Activated CD8-positive, alpha-beta T cell treated with anti-CD3 and anti-CD28 coated beads, Interleukin-2, amount 10 ng/mL, durations not matched to agents 7 days and 5 days (primary cell): ENCODE measurements at places on chromosomes 6 and 20. TPM values are rescaled to one million over a fixed set of nuclear protein-coding genes. Genes with fewer than 3 reads are reported as not detected.
A peak's percentile ranks its signal among the peaks of the same experiment; 100 is the strongest.

Gene SAMHD1
- 346 TPM for total RNA-seq

Gene GJE1
- total RNA-seq, result not detected

Gene MYB
- 7.5 TPM for total RNA-seq

Gene GINM1
- 17.8 TPM for total RNA-seq

Gene ABHD16B
- not detected for total RNA-seq

Gene PHACTR3
- total RNA-seq, result not detected

- H3K4me3 ChIP-seq, result no peak overlapping the region
- H3K4me1 ChIP-seq, result peaks cover 22% of the 10 kb centered on the region
- no peaks in the 10 kb centered on the region for H3K27me3 ChIP-seq
- H3K36me3 ChIP-seq, result no peaks in the 10 kb centered on the region
- no peak for DNase-seq
Measured at GRCh38 chr20:20732641-20733040, 20.2 kb upstream of the RALGAPA2 start.

- no peak for DNase-seq
- no peaks in the 10 kb centered on the region for H3K36me3 ChIP-seq
- no peaks in the 10 kb centered on the region for H3K4me1 ChIP-seq
Measured at GRCh38 chr6:88361754-88362153, 195.6 kb upstream of the CNR1 start.

- H3K27ac ChIP-seq, result no peak overlapping the region
- H3K36me3 ChIP-seq, result no peaks in the 10 kb centered on the region
- no peaks in the 10 kb centered on the region for H3K27me3 ChIP-seq
- H3K4me1 ChIP-seq, result no peaks in the 10 kb centered on the region
- no peak for DNase-seq
- H3K4me3 ChIP-seq, result no peak overlapping the region
Measured at GRCh38 chr20:10917826-10918225, 244.0 kb upstream of the JAG1 start.

DNA sequence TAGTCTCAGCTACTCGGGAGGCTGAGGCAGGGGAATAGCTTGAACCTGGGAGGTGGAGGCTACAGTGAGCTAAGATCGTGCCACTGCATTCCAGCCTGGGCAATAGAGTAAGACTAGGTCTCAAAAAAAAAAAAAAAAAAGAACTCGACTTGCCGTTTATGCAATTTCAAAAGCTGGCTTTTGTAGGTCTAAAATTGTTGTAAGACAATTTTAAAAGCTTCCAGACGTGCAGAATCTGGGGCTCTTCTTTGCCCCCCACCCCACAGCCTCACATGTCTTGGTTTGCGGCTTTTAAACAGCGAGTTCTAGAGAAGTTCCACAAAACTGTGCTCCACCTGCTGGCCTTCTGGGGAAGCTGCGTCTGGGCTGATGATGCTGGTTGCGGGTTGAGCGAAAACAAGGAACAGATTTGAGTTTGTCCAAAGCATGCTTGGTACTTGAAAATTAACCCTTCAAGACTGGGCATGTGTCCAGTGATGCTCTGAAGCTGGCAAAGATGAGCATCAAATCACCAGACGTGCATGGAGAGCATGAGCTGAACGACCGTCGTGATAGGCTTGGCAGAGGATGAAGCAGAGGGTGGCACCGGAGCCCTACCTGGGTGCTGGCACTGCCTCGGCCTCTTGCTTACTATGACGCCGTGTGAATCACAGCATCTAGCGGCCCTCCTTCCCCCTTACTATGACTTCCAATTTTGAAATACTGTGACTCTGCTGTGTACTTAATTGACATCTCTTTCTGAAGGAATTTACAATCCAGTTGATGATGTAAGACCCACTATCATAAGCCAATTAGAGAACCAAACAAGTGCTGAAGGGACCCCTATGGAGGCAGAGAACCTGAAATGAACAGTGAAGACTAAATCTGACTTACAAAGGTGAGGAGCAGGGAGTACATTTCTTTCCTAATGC is 171.4 kb downstream of the GMPR start:
- H3K36me3 ChIP-seq, result peaks cover 9% of the 10 kb centered on the region
- H3K27me3 ChIP-seq, result no peaks in the 10 kb centered on the region
- H3K27ac ChIP-seq, result no peak overlapping the region
- H3K4me3 ChIP-seq, result no peak overlapping the region

DNA sequence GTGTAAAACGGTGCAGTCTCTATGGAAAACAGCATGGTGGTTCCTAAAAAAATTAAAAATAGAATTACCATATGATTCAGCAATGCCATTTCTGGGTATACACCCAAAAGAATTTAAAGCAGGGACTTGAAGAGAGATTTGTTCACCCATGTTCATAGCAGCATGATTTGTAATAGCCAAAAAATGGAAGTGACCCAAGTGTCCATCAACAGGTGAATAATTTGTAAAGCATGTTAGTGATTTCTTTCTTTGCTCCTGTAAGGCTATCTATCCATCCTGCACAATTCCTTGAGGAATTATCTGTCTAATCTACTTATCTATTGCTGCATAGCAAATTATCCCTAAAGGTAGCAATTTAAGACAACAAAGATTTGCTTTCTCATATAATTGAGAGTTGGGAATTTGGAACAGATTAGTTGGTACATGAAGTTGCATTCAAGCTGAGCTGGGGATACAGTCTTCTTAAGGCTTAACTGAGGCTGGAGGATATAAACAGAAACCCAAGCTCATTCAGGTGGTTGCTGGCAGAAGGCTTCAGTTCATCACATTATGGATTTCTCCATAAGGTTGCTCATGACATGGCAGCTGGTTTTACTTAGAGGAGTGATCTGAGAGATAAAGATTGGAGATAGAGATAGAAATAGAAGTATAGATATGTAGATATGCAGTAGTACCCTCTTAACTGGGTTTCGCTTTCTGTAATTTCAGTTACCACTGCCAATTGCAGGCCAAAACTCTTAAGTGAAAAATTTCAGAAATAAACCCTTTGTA is 62.0 kb downstream of the IL22RA2 start:
- H3K4me1 ChIP-seq, result no peaks in the 10 kb centered on the region
- no peaks in the 10 kb centered on the region for H3K36me3 ChIP-seq
- H3K27ac ChIP-seq, result no peak overlapping the region
- peaks cover 10% of the 10 kb centered on the region for H3K27me3 ChIP-seq
- H3K4me3 ChIP-seq, result no peak overlapping the region
- no peak for DNase-seq

- peaks cover 1% of the 10 kb centered on the region for H3K36me3 ChIP-seq
- no peaks in the 10 kb centered on the region for H3K4me1 ChIP-seq
- peak; percentile 34 for DNase-seq
- no peak overlapping the region for H3K27ac ChIP-seq
Measured at GRCh38 chr20:49964964-49965780, 17.6 kb upstream of the SNAI1 start.

GRCh38 chr6:152094992-152095592 is 287.6 kb downstream of the ESR1 start:
- no peaks in the 10 kb centered on the region for H3K36me3 ChIP-seq
- no peak overlapping the region for H3K4me3 ChIP-seq
- H3K4me1 ChIP-seq, result no peaks in the 10 kb centered on the region
- DNase-seq, result no peak

GRCh38 chr6:99330159-99330558 is 19.3 kb downstream of the FAXC start:
- DNase-seq, result peak; percentile 76
- H3K36me3 ChIP-seq, result no peaks in the 10 kb centered on the region
- H3K4me3 ChIP-seq, result no peak overlapping the region
- peaks cover 3% of the 10 kb centered on the region for H3K4me1 ChIP-seq
- peaks cover 15% of the 10 kb centered on the region for H3K27me3 ChIP-seq

DNA sequence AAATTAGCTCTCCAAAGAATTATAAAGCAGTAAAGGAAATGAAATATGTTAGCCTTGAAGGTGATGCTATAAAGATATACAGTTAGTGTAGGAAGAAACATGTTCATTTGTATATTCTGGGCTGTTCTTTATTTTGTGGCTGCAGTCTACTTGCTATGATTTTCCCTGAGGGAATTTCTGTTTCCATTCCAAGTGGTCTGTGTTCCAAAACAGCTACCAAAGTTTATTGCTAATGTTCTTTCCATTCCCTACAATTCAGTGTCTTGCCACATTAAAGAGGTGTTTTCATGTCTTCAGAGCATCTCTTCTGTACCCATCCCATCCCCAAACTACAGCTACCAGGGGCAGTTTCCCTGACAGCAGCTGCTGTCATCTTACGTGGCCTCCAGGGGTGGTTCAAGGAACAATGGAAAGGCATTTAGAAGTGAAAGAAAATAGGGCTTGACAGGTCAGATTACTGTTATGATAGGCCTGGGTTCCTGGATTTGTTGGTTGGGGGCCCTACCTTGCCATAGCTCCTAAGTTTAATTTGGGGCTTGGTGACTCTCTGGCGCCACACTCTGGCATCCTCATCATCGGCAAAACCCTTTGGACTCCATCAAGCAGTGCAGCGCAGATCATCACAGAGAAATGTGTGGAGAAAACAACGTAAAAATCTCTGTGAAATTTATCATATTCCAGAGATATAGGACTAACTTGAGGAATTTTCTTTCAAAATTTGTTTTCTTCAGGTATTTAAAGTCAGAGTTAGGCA is 33.8 kb upstream of the AIG1 start:
- no peaks in the 10 kb centered on the region for H3K36me3 ChIP-seq
- no peak overlapping the region for H3K4me3 ChIP-seq
- no peaks in the 10 kb centered on the region for H3K27me3 ChIP-seq

GRCh38 chr6:7219310-7219709 is 93.7 kb downstream of the SSR1 start:
- H3K4me1 ChIP-seq, result peaks cover 31% of the 10 kb centered on the region
- H3K27me3 ChIP-seq, result no peaks in the 10 kb centered on the region
- no peak overlapping the region for H3K27ac ChIP-seq
- no peak overlapping the region for H3K4me3 ChIP-seq

DNA sequence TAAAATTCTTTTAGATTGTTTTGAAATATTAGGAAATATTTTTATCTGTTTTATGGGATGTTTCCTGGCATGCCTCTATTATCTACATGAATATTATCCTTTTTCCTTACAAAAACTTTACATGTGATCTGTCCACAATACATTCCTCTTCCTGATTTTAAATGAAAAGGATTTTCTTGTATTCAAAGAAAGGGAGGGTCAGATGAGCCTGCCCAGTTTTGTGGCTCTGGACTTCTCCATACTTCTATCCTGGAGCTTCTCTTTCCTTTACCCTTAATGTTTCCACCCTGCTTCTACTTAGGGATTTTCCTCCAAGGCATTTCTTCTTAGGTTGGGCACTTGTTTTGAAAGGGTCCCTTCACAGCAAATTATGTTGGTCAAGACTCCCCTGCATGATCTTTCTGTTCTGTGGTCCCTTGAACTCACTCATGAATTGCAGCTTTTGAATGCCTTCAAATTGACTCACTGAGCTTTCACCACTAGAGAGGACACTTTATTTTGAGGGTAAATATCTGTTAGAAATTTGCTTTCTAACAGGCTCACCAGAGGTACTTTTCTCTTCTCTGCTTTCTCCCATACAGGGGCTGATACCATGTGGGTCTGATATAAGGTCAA is 104.9 kb downstream of the CENPW start:
- H3K27me3 ChIP-seq, result no peaks in the 10 kb centered on the region
- no peak for DNase-seq
- H3K27ac ChIP-seq, result no peak overlapping the region
- no peaks in the 10 kb centered on the region for H3K36me3 ChIP-seq
- H3K4me3 ChIP-seq, result no peak overlapping the region
- H3K4me1 ChIP-seq, result no peaks in the 10 kb centered on the region

DNA sequence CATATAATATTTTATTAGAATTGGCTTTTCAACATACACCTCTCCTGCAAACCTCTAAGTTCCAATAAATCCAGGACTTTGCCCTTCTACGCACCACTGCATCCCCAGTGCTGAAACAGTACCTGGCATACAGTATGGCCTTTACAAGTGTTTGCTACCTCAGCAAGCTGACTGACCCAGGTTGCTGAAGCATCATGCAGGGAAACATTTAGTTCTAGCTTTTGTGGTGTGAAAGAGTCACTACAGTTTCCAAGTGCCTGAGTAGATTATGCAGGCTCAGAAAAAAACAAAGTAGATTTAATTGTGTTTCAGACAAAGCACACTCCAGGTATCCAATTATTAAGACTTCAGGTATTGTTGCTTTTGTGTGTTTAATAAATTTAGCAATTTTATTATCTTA is 614.2 kb upstream of the NRSN1 start:
- H3K27me3 ChIP-seq, result no peaks in the 10 kb centered on the region
- DNase-seq, result no peak
- H3K27ac ChIP-seq, result no peak overlapping the region
- no peaks in the 10 kb centered on the region for H3K4me1 ChIP-seq

- H3K4me1 ChIP-seq, result no peaks in the 10 kb centered on the region
- peaks cover 1% of the 10 kb centered on the region for H3K27me3 ChIP-seq
- DNase-seq, result peak; percentile 74
- no peak overlapping the region for H3K4me3 ChIP-seq
- no peaks in the 10 kb centered on the region for H3K36me3 ChIP-seq
Measured at GRCh38 chr20:57092112-57092899, 174.1 kb downstream of the BMP7 start.

DNA sequence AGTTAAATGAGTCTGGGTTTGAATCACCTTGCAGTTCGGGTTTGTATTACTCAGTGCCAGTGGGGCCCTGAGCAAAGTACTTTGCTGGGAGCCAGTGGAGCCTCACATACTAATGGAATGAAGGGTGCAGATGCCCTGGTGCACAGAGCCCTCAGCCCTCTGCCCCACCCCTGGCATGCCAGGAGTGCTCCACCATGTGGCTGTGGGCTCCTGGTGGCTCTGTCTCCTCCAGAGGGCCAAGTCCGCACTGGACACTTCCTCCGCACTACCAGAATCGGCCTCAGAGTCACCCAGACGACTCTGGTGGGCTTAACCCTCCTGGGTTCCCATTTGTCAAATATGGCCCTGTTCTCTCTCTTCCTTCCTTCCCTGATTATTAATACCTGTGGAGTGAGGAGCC is 94.0 kb downstream of the STK35 start:
- H3K36me3 ChIP-seq, result no peaks in the 10 kb centered on the region
- H3K4me1 ChIP-seq, result no peaks in the 10 kb centered on the region
- no peak overlapping the region for H3K27ac ChIP-seq
- H3K4me3 ChIP-seq, result no peak overlapping the region
- H3K27me3 ChIP-seq, result peaks cover 5% of the 10 kb centered on the region

GRCh38 chr6:137044366-137045221 is at the start of gene IL20RA:
IL20RA (minus strand) TSS chr6:137044965; CDS start chr6:137044728, 237 bp downstream.
- peaks cover 78% of the 10 kb centered on the region for H3K27me3 ChIP-seq
- DNase-seq, result no peak
- H3K27ac ChIP-seq, result no peak within 1 kb of the TSS
- H3K4me3 ChIP-seq, result peak within 1 kb of the TSS; percentile 70
- H3K4me1 ChIP-seq, result peaks cover 6% of the 10 kb centered on the region

DNA sequence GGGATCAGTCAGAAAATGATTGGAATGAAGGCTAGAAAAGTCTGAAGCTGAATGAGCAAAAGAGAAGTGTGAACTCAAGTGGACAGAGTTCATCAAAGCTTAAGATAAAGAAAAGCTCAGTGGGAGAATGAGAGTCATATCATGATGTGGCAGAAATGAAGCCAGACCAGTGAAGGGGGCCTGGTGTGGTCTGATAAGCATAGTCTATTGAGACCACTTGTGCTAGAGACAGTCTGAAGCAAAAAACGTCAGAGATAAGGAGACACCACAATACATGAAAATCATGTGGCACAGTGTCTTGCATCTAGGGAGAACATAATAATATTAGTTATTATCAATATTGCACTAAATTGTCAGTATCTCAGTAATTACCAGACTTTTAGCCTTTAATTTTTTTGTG is 601.5 kb downstream of the UTRN start:
- H3K4me3 ChIP-seq, result no peak overlapping the region
- H3K27me3 ChIP-seq, result peaks cover 7% of the 10 kb centered on the region
- no peaks in the 10 kb centered on the region for H3K36me3 ChIP-seq
- H3K4me1 ChIP-seq, result no peaks in the 10 kb centered on the region
- H3K27ac ChIP-seq, result no peak overlapping the region
- DNase-seq, result no peak
